ENCODE measurements at places on chromosomes 5 and 9. TPM values are rescaled to one million over a fixed set of nuclear protein-coding genes. Genes with fewer than 3 reads are reported as not detected.

Gene IFNA7
- total RNA-seq: not detected

Gene PCDHGB4
- 0.13 TPM for total RNA-seq

Gene IL4
- total RNA-seq: not detected

Gene WDR5
- 36.1 TPM for total RNA-seq

Gene LCN15
- not detected for total RNA-seq

Gene ORM2
- total RNA-seq: not detected

Gene EIF4E1B
- total RNA-seq: not detected

Gene CCDC171
- total RNA-seq: 2.1 TPM

Gene ZCCHC9
- total RNA-seq: 25.4 TPM

Gene ELAVL2
- total RNA-seq: not detected

Gene PCSK1
- total RNA-seq: not detected

Gene IL6ST
- total RNA-seq: 131 TPM

Gene CDC20B
- total RNA-seq: not detected

Gene SUSD1
- 2.6 TPM for total RNA-seq

GRCh38 chr5:13749766-13750165 lies 194.7 kb downstream of the DNAH5 start:
- no peak overlapping the region for H3K27ac ChIP-seq
- no peaks in the 10 kb centered on the region for H3K36me3 ChIP-seq
- DNase-seq: no peak
- H3K27me3 ChIP-seq: no peaks in the 10 kb centered on the region
- H3K4me3 ChIP-seq: no peak overlapping the region

GRCh38 chr9:8374471-8374870 lies 574.9 kb upstream of the DMAC1 start:
- DNase-seq: no peak
- H3K4me3 ChIP-seq: no peak overlapping the region
- no peaks in the 10 kb centered on the region for H3K27me3 ChIP-seq

GRCh38 chr9:110426052-110426709 lies 88.5 kb upstream of the TXNDC8 start:
- DNase-seq: no peak
- H3K27me3 ChIP-seq: no peaks in the 10 kb centered on the region
- no peaks in the 10 kb centered on the region for H3K36me3 ChIP-seq
- no peaks in the 10 kb centered on the region for H3K4me1 ChIP-seq
- H3K27ac ChIP-seq: no peak overlapping the region
- H3K4me3 ChIP-seq: no peak overlapping the region

DNA sequence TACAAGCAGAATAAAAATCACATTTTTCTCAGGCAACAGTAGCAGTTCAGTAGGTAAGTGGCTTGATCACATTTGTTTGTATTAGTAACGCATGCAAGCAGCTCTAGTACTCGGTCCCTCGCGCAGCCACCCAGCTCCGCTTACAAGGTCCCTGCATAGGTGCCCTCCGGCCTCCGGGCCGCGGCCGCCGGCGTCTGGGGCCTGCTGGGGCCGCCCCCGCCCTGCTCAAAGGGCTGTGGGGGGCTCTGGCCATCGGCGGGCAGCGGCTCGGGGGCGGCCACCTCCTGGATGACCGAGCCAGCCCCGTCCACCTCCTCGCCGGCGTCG lies 50.2 kb upstream of the UBAC1 start:
- H3K27me3 ChIP-seq: no peaks in the 10 kb centered on the region
- H3K4me1 ChIP-seq: no peaks in the 10 kb centered on the region
- no peak overlapping the region for H3K4me3 ChIP-seq
- DNase-seq: no peak
- no peak overlapping the region for H3K27ac ChIP-seq
- peaks cover 3% of the 10 kb centered on the region for H3K36me3 ChIP-seq

- H3K27me3 ChIP-seq: no peaks in the 10 kb centered on the region
- no peak overlapping the region for H3K4me3 ChIP-seq
- no peak for DNase-seq
- no peaks in the 10 kb centered on the region for H3K4me1 ChIP-seq
Observed at GRCh38 chr9:115022760-115023434, 92.5 kb upstream of the TNFSF8 start.

DNA sequence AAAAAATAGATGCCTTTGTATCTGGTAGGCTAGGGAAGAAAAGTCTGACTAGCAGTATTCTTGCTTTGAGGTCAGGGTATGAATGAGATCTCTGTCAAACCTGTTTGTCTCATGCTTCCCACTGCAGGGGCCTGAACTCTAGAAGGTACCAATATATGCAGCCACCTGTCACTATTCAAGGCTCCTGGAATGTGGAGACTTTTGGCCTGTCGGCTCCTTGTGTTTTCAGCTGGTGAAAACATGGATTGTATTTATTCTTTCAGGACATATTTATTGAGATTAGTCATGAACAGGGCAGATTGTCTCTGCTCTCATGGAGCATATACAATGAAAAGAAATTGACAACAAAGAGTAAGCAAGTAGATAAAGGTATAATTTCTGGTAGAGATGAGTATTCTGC lies 255.8 kb downstream of the ARHGAP26 start:
- H3K36me3 ChIP-seq: no peaks in the 10 kb centered on the region
- no peak overlapping the region for H3K4me3 ChIP-seq
- H3K27ac ChIP-seq: no peak overlapping the region

- DNase-seq: no peak
- H3K4me1 ChIP-seq: no peaks in the 10 kb centered on the region
- peaks cover 24% of the 10 kb centered on the region for H3K27me3 ChIP-seq
- no peak overlapping the region for H3K4me3 ChIP-seq
Observed at GRCh38 chr5:590346-590745, 21.8 kb upstream of the CEP72 start.

GRCh38 chr5:38997591-38997990 lies 76.6 kb downstream of the RICTOR start:
- no peak for DNase-seq
- peaks cover 44% of the 10 kb centered on the region for H3K4me1 ChIP-seq
- no peaks in the 10 kb centered on the region for H3K27me3 ChIP-seq
- H3K27ac ChIP-seq: peak overlapping the region; percentile 45
- no peak overlapping the region for H3K4me3 ChIP-seq

- no peak overlapping the region for H3K4me3 ChIP-seq
- no peak overlapping the region for H3K27ac ChIP-seq
- H3K27me3 ChIP-seq: no peaks in the 10 kb centered on the region
- H3K4me1 ChIP-seq: no peaks in the 10 kb centered on the region
Observed at GRCh38 chr5:79436224-79436623, 77.7 kb downstream of the HOMER1 start.

GRCh38 chr5:96054311-96055030 lies 92.8 kb upstream of the ELL2 start:
- no peak overlapping the region for H3K4me3 ChIP-seq
- H3K4me1 ChIP-seq: no peaks in the 10 kb centered on the region
- DNase-seq: no peak

- DNase-seq: no peak
- H3K36me3 ChIP-seq: no peaks in the 10 kb centered on the region
- no peaks in the 10 kb centered on the region for H3K4me1 ChIP-seq
- no peak overlapping the region for H3K4me3 ChIP-seq
- H3K27me3 ChIP-seq: peaks cover 11% of the 10 kb centered on the region
Observed at GRCh38 chr5:115736004-115736689, 80.3 kb downstream of the CDO1 start.

DNA sequence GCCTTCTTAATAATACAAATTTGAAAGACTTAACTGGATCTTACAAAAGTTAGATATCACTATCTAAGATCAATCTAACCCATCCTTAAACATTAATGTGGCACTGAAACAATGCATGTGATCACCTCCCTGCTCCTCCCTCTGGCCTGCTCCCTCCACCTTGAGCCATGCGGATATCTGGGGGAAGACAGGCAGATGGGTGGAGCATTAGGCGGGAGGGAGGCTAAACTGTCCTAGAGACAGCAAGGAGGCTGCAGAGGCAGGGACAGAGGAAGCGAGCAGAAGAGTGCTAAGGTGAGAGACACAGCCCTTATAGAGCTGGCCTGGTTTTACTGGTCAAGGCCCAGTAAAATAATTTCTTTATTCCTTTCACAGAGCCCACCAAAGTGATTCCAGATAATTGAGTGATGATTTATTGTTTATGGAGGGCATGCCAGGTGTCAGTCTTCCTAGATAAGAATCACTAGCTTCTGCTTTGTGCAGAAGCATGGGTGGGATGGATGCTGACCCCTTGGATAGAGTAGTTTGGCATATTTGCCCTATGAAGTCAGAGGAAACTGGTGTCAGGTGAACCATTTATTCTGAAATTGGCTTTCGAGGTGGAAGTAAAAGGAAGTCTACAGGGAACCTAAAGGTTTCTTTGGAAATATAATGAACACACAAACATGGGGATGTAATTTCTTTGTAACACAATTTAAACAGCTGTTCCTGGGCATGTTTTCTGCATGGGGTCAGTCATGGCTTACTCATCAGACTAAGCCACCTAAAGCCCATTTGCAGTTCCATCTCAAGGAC lies 188.3 kb downstream of the GNAQ start:
- no peak overlapping the region for H3K4me3 ChIP-seq
- no peak overlapping the region for H3K27ac ChIP-seq
- no peak for DNase-seq
- H3K27me3 ChIP-seq: no peaks in the 10 kb centered on the region

DNA sequence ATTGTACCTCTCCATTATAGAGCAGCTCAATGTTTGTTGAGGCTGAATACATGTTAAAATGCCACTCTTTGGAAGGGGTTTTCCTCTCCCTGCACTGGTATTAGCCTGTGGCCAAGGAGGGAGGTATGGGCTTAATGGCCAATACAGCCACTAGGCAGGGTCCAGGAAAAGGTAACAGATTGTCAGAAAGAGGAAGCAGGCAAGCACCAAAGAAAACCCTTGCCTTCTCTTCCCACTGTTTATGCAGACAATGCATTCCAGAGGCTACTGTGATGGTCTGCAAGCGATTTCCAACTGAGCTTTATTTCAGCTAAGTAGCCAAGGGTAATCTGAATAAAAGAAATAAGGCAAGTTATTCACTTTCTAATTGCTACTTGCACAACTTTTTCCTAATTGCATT lies 95.3 kb upstream of the SLC27A6 start:
- H3K27ac ChIP-seq: no peak overlapping the region
- H3K27me3 ChIP-seq: no peaks in the 10 kb centered on the region
- H3K4me3 ChIP-seq: no peak overlapping the region
- no peak for DNase-seq
- no peaks in the 10 kb centered on the region for H3K4me1 ChIP-seq

- H3K36me3 ChIP-seq: no peaks in the 10 kb centered on the region
- no peak for DNase-seq
- H3K27ac ChIP-seq: peak overlapping the region; percentile 43
- H3K27me3 ChIP-seq: no peaks in the 10 kb centered on the region
Observed at GRCh38 chr5:139386050-139386438, 2.9 kb upstream of the SLC23A1 start.

GRCh38 chr5:61416010-61416409 lies 84.0 kb downstream of the ZSWIM6 start:
- no peak overlapping the region for H3K27ac ChIP-seq
- no peaks in the 10 kb centered on the region for H3K27me3 ChIP-seq
- no peaks in the 10 kb centered on the region for H3K36me3 ChIP-seq
- H3K4me3 ChIP-seq: no peak overlapping the region
- H3K4me1 ChIP-seq: peaks cover 23% of the 10 kb centered on the region

GRCh38 chr5:128591598-128592455 lies 53.8 kb upstream of the FBN2 start:
- DNase-seq: no peak
- H3K27me3 ChIP-seq: no peaks in the 10 kb centered on the region
- no peaks in the 10 kb centered on the region for H3K36me3 ChIP-seq
- H3K4me1 ChIP-seq: no peaks in the 10 kb centered on the region

DNA sequence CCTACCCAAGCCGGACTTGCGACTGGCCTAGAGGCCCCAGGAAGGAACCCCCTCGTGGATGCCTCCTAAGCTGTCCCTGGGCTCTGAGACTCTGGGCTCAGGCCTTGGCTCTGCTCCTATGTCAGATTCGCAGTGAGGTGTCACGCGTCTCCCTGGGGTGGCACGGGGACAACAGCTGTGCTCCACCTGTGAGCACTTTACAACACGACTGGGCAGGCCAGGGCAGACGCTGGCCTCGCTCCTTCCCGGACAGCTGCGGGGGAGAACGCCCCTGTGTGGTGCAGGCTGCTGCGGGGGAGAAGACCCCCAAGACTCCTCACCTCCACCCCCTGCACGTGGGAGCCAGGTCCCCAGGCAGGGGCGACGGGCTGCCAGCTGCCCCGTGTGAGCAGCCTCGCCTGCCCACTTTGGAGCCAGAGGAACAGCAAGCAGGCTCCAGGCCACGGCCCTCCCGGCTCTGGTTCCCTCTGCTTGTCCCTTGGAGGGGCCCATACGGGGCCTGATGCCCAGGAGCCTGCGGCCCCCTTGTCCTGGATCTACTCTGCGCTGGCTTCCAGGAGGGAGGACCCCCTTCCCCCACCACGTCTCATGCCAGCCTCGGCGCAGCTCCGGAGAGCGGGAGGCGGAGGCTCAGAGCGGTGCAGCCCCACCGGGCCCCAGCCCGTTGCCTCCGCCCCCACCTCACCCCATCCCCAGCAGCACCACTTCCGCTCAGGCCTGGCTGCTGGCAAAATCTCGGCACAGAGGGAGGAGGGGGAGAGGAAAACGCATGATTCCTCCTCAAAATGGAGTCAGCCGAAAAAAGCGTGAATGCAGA lies 36.0 kb downstream of the SARDH start:
- peak overlapping the region; percentile 95 for H3K27ac ChIP-seq
- H3K36me3 ChIP-seq: no peaks in the 10 kb centered on the region
- H3K4me3 ChIP-seq: peak overlapping the region; percentile 84
- peaks cover 60% of the 10 kb centered on the region for H3K4me1 ChIP-seq
- DNase-seq: peak; percentile 48

DNA sequence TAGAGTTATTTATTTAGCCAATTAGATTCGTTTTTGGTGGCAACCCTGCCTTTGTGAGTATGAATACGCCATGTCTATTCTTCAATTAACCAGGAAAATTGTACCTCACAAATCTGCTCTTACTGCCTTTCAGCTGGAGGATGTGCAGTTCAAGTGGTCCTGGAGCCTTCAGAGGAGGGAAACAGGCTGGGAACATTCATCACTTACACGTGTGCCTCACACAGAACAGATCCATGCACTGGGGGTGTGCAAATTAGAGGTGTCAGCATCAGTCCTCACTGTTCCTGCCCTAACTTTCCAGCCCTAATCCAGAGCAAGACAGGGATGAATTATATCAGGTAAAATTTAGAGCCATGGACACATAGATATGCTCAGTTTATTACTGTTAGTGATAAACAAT lies 65.4 kb downstream of the SEMA5A start:
- H3K4me1 ChIP-seq: no peaks in the 10 kb centered on the region
- no peaks in the 10 kb centered on the region for H3K27me3 ChIP-seq
- no peak overlapping the region for H3K4me3 ChIP-seq
- no peaks in the 10 kb centered on the region for H3K36me3 ChIP-seq
- DNase-seq: no peak

GRCh38 chr5:139636975-139637408 lies 11.2 kb upstream of the CXXC5 start:
- H3K27me3 ChIP-seq: no peaks in the 10 kb centered on the region
- peaks cover 57% of the 10 kb centered on the region for H3K4me1 ChIP-seq
- DNase-seq: no peak
- H3K36me3 ChIP-seq: no peaks in the 10 kb centered on the region
- H3K27ac ChIP-seq: peak overlapping the region; percentile 85

DNA sequence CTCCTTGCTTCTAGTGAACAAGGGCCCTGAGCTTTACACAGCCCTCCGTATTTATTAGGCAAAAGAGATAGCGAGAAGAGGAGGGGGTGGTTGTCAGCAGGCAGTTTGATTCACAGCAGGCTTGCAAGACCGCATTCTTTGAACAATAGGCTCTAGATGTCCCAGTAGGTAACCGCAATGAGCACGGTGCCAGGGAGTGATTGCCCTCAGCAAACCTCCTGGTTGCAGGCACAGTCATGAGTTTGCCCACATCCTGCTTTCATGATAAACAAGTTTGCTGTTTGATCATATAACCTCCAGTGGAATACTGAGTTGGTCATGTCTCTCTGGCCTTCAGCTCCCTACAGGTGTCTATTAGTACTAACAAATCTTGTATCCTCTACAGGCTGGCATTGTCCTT lies 66.1 kb downstream of the CACNA1B start:
- no peak overlapping the region for H3K27ac ChIP-seq
- H3K4me1 ChIP-seq: no peaks in the 10 kb centered on the region
- H3K27me3 ChIP-seq: peaks cover 4% of the 10 kb centered on the region
- no peak overlapping the region for H3K4me3 ChIP-seq
